ENCODE measurements at places on chromosomes 12 and 14.

DNA sequence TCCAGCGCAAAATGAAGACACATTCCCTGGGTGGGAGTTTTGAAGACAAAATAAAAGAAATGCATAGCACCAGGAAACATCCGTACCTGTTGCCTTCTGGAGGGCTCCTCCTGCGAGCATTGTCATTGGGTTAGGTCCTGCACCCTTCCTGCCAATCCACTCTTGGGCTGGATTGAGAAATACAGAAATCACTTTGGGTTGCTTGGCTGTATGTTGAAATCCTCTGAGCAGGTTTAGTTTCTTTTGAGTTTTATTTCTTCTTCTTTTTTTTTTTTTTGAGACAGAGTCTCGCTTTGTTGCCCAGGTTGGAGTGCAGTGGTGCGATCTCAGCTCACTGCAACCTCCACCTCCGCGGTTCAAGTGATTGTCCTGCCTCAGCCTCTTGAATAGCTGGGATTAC, 67.6 kb downstream of the ARF6 start:
- DNase-seq, result no peak

- DNase-seq, result no peak
Measured at GRCh38 chr12:24770821-24771220, 178.1 kb downstream of the BCAT1 start.

- DNase-seq, result no peak
Measured at GRCh38 chr12:8816448-8817050, 5.9 kb upstream of the A2ML1 start.

DNA sequence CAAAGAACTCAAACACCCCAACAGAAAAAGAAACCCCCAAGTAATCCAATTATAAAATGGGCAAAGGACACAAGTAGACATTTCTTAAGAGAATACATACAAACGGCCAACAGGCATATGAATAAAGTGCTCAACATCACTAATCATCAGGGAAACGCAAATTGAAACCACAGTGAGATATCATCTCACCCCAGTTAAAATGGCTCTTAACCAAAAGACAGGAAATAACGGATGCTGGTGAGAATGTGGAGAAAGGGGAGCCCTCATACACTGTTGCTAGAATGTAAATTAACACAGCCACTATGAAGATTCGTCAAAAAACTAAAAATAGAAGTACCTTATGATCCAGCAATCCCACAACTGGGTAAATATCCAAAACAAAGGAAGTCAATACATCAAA, 52.4 kb downstream of the CLMN start:
- DNase-seq, result no peak

DNA sequence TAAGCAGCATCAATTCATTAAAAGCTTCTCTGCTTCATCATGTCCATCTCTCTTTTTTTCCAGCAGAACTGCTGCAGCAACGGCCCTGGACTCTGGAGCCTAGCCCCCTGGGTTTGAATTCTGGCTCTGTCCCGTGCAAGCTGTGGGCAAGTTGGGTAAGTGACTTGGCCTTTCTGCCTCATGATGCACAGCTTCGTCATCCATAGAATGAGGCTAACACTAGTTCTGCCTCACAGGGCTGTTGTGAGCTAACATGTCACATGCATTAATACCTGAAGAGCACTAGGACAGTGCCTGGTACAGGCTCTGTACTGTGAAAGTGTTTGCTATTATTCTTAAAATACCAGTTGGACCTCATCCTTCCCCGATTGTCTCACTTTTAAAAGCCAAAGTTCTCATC, 4.2 kb downstream of the KRT82 start:
- DNase-seq, result no peak

DNA sequence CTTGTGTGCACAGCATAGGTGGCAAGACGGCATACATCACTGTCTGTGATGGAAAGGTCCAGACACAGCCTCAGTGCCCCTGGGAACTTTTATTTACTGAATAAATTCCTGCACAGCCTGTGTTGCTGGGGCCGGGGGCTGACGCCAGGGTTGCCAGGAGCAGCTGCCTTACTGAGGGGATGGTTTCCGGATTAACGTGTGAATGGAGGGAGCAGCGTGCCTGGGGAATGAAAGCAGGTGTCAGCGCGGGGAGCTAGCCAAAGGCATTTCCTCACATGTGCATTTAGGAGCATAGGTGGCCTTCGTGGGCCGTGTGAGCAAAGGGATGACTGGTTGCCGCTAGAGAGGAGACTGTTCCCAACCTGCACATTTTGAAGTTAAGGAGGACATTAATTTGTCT, 41.6 kb downstream of the SFSWAP start:
- no peak for DNase-seq

DNA sequence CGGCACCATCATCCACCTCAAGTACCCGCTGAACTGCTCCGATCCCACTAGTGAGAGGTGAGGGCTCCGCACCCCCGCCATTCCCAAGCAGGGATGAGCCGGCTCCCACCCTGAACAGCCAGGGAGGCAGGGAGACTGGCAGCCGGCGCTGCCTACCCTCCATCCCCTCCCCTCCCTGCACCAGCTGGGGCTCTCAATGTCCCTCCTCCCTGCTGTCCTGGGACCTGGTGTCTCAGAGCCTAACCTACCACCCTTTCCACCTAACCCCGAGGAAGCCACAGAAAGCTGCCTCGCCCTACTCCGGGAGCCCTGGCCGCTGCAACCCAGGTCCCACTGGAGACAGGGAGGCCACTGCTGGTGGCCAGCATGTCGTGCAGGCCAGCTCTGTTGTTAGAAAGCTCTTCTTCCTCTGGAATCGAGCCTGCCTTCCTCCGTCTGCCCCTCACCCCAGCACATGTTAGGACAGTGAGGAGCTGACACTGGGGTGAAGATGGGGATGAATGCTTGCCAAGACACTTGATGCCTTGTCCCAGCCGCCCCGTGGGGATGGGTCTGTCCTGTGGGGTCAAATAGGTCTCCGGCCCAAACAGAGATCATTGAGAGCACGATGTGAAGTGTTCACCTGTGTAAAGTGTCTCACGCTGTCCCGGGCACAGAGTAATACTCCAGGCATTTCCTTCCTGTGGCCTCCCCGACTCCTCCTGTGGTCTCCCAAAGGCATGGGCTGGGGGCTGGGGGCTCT, 1.1 kb downstream of the PTPN6 start:
- no peak for DNase-seq

- DNase-seq, result no peak
Measured at GRCh38 chr14:105940534-105941225, 414.3 kb downstream of the TMEM121 start.

- no peak for DNase-seq
Measured at GRCh38 chr14:99899578-99900178, 106.5 kb downstream of the EML1 start.

DNA sequence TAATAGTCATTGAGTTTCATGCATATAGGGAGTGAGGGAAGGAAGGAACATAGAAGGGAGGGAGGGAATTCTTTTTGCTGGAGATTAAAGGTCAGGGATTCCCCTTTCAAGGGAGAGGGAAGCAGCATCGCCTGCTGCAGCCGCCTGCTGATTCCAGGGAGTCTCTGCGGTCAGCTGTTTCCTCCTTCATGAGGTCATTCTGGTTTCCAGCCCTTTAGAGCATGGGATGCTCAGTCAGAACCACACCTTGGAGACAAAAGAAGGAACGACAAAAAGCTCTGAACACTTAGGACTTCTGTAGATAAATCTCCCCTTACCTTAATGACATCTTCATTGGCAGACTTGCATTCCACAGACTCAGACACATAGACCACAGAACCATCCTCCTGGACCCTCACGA, 923.0 kb upstream of the TMEM132C start:
- no peak for DNase-seq

- DNase-seq, result no peak
Measured at GRCh38 chr12:96047229-96048211, 12.1 kb upstream of the LTA4H start.

GRCh38 chr12:127548123-127548553, 718.8 kb upstream of the TMEM132C start:
- no peak for DNase-seq

DNA sequence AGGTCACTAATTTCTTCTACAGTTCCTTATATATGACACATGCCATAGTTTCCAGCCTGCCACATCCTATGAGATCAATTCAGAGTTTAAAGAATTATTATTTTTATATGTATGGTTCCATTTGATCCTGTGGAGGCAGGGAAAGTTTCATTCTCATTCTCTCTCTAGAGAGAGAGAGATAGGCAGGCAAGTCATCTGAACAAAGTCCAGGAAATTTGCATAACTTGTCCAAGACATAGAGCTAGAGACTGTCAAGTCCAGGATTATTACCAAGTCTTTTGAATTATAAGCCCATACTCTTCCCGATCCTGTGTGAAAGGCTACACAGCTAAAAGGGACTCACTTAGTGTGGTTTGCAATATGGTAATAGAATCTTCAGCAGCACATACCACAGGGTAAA, 215.3 kb downstream of the SSPN start:
- DNase-seq, result no peak

DNA sequence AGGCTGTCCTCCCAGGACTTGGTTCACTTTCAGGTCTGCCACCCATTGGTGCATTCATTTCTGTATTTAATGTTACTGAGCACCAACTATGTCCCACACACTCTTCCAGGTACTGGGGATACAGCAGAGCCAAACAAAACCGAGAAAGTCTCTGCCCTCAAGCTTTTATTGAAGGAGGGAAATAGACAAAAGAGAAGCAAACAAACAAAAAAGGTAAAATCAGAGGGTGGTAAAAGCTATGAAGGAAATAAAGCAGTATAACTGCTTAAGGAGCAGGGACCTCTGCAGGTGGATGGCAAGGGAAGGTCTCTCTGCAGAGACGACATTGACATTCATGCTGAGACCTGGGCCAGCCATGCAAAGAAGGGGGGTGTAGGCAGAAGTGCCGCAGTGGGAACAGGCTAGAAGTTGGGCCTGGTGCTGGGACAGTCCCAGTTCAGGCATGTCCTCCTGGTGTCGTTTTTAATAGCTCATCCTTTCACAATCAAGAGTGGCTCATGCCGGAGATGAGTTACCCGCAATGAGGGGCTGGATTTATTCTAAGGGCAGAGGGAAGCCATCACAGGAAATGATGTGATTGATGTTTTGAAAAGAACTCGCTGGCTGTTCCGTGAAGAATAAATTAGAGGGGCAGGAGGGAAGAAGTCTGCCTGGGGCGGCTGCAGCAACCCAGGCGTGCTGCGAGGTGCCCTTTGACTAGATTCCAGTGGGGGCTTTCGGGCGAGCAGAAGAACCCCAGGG, 72.8 kb downstream of the IRF2BPL start:
- no peak for DNase-seq

- DNase-seq, result no peak
Measured at GRCh38 chr12:54428050-54429013, 9.3 kb upstream of the ITGA5 start.

DNA sequence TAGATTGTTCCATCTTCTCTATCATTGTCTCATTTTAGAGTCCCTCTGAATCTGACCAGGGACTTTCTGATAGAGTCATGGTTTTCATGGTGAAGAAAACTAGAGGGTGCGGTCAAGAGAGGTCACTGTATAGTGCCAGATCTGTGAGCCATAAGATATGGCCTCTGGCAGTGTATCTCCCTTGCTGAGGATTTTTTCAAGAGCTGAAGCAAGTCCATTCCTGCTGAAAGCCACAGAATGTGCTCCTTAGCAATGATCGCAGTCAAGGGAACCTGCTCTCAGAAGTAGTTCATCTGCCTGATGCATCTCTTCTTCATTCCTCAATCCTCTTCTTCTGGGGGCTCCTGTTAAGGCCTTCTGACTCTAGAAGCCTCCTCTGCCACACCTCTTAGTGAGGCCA, 405.2 kb downstream of the EGLN3 start:
- DNase-seq, result no peak

DNA sequence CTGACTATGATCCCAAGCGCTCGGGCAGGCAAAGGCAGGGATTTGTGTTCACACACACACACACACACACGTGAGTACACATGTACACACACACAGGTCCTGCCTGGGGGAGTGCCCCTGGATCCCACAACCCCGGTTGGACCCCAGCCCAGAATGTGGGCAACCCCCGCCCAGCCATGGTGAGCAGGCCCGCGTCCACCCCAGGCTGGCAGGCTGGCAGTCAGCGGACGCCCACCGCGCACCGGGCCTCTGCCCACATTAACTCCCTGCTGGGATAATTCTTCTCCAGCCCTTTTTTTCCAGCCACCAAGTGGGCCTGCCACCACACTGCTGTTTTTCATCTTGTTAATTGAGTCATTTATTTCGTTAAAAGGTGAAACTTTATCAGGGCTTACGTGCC, 256.2 kb downstream of the BCL11B start:
- no peak for DNase-seq

DNA sequence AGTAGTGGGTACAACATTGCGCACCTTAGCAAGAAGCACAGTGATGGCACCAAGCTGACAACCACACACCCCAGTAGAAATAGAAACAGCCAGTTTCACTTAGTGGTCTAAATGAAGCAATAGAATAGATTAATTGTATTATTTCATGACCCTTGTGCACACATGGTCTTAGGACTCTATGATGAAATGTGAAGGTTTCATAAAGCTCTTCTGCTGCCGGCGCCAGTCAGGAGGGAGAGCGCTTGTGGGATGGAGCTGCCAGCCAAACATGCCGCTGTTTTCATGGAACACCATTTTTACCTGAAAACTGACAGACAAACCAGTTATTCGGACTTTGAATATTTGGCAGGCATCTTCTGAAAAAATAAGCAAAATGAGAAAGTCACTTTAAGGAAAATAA, 100.0 kb downstream of the PPP2R5C start:
- no peak for DNase-seq

GRCh38 chr12:110670161-110670701, 18.7 kb downstream of the HVCN1 start:
- peak; percentile 30 for DNase-seq

- no peak for DNase-seq
Measured at GRCh38 chr12:126191031-126191891, 1126.0 kb downstream of the AACS start.

DNA sequence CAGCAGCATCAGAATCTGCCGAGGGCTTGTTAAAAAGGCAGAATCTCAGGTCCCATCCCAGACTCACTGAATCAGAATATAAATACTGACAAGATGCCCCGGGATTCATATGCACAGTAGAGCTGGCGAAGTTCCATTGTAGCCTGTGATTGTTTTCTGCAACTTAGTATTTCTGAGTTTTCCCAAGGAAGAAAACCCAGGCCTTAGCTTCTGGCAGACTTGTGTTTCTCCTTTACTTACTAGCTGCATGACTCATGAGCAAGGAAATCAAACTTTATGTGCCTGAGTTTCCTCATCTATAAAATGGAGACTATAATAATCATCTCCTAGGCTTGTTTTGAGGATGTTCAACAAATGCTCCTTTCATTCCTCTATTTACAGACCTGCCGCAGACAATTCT, 278.5 kb upstream of the PLEKHG7 start:
- no peak for DNase-seq

All from stimulated activated CD4-positive, alpha-beta T cell treated with anti-CD3 and anti-CD28 coated beads, TNF-alpha, amount 100 ng/mL, for 48 hours (primary cell).